Renal cortex interstitium (tissue), 15 donors: ENCODE measurements at places on chromosomes 16 and 17.

DNA sequence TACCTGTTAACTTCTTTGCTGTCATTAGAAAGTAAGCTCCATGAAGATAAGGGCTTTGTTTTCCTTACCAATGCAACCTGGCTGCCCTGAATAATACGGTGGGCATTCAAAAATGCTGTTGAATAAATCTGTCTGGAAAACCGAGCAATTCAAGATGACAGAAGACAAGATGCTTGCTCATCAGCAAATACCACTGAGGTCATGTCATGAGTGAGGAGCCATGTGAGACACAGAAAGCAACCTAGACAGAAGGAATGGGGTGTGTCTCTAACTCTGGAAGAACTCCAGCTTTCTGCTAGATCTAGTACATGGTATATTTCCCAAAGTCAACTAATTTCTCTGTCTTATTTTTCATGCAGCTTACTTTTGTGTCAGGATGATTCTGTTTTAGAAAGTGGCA is 64.2 kb downstream of the STH start:
- DNase-seq: no peak

DNA sequence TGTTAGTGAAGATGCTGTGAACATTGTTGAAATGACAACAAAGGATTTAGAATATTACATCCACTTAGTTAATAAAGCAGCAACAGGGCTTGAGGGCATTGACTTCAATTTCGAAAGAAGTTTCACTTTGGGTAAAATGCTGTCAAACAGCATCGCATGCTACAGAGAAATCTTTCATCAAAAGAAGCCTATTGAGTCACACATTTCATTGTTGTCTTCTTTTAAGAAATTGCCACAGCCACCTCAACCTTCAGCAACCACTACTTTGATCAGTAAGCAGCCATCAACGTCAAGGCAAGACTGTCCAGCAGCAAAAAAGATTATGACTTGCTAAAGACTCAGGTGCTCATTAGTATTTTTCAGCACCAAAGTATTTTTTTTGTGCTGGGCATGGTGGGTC is 13.2 kb upstream of the MAP2K6 start:
- no peak for DNase-seq

DNA sequence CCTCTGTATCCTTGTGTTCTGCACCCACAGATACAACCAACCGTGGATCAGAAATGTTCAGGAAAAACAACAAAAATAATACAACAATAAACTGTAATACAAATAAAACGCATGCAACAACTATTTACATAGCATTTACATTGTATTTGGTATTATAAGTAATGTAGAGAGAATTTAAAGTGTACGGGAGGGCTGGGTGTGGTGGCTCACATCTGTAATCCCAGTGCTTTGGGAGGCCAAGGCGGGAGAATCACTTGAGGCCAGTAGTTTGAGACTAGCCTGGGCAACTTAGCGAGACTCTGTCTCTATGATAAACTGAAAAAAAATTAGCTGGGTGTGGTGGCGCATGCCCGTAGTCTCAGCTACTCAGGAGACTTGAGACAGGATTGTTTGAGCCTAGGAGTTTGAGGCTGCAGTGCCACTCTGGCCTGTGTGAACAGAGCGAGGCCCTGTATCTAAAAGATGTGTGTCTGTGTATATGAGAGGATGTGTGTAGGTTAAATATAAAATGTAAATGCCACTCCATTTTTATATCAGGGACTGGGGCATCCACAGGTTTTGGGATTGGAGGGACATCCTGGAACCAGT is 13.3 kb downstream of the SEC14L1 start:
- no peak for DNase-seq

DNA sequence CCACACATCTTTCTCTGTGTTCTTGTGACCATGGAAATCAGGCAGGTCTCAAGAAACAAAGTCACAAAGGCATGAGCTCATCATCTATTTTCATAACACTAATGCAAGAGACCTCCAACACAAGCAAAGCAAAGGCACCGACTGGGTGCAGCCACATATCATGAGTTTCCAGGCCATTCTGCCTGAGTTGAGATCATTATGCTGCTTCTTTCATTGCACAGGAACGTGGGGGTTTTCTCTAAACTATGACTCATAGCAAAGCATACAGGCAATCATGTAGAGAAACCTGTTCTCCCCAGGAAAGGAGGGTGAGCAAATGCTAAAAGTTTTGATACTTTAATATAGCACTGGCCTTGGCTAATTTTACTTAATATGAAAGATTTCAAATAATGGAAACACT is 60.7 kb downstream of the GRIN2A start:
- no peak for DNase-seq

- DNase-seq: no peak
Observed at GRCh38 chr16:10923650-10924214, 18.5 kb downstream of the DEXI start.

DNA sequence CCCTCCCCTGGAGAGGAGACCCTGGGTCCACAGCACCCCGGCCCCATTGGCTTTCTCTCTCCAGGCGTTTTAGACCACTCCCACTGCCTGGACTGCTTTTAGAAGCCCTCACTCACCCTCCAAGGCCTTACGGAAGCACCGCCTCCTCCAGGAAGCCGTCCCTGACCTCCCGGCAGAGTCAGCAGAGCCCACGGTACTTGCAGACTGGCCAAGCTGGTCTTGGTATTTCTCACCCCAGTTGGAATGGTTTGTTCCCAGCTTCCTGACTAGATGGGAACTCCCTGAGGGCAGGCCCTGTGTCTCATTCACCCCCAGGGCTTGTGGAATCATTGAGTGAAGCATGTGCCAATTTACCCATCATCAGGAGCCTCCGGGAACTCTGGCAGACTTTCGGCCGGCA is 9.2 kb downstream of the SCGB1C2 start:
- no peak for DNase-seq

GRCh38 chr16:16041196-16041892 is 91.9 kb downstream of the ABCC1 start:
- no peak for DNase-seq

- DNase-seq: no peak
Observed at GRCh38 chr17:72565758-72566157, 444.9 kb downstream of the SOX9 start.

DNA sequence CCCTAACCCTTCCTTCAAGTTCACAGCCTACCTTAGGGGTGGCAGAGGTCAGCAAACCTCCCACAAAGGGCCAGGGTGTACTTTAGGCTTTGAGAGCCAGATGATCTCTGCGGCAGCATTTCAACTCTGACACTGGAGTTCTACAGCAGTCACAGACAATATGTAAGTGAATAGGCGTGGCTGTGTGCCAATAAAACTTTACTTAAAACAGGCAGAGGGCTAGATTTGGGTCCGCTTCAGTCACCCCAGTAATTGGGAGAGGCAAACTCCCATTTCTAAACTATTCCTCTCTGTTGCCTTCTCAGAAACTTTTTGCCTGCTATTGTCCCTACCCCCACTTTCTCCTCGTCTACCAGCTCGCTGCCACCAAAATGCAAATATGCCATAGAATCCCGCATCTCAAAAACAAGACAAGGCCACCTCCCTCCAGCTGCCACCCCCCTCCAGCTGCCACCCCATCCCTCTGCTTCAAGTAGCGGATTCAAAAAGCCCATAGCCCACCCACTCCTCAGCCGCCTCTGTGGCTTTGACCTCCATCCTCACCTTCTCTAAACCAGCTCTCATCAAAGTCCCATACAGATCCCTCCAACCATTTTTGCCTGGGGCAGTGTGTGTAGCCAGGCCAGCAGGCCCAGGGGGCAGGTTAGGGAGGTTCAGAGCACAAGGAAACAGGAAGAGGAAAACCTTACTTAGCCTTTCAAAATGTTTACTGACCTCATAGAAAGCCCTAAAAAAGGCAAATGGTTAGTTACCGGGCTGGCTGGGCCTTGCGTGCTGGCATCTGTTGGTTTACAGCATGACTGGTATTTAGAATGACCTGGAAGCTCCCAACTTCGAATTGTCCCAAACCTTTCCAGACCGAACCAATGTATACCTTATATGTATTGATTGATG is 19.9 kb upstream of the DNAH17 start:
- DNase-seq: no peak

DNA sequence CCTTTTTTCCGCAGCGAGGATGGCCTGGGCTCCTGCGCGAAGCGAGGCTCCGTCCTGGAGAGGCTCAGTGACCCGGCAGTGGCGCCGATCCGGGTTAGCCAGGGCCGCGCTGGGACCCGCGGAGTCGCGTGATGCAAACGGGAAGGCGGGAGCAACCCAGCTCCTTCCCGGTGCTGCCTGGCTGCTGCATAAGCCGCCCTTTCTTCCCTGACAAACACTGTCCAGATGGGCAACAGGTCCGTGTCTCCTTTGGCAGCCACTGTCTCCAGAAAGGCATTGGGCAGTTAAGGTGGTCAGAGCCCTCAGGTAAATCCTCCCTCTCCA is 21.8 kb upstream of the ZNHIT3 start:
- no peak for DNase-seq
